ENCODE measurements at places on chromosomes 1 and 21. TPM values are rescaled to one million over a fixed set of nuclear protein-coding genes. Genes with fewer than 3 reads are reported as not detected.

DNA sequence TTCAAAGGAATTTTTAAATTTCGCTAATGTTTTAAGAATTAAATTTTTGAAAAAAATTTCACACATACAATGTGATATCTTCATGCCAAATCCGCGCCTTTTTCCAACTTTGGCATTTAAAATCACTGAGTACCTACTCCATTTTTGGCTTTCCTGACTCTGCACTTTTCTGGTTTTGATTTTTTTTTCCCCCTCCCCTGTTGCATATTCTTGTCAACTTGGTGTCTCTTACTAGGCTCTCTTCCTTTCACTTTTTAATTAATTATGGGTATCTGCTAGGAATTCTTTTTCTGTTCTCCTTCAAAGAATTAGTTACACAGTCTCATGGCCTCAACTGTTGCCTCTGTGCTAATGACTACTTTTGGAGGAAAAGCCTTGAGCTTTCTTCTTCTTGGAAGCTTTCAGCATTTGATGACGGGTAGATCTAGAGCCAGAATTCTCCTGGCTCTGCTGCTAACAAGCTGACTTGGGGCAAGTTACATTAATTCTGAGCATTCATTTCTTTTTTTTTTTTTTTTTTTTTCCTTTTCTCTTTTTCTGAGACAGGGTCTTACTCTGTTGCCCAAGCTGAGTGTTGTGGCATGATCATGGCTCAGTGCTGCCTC is 1.8 kb downstream of the AGL start:
- no peak for DNase-seq

DNA sequence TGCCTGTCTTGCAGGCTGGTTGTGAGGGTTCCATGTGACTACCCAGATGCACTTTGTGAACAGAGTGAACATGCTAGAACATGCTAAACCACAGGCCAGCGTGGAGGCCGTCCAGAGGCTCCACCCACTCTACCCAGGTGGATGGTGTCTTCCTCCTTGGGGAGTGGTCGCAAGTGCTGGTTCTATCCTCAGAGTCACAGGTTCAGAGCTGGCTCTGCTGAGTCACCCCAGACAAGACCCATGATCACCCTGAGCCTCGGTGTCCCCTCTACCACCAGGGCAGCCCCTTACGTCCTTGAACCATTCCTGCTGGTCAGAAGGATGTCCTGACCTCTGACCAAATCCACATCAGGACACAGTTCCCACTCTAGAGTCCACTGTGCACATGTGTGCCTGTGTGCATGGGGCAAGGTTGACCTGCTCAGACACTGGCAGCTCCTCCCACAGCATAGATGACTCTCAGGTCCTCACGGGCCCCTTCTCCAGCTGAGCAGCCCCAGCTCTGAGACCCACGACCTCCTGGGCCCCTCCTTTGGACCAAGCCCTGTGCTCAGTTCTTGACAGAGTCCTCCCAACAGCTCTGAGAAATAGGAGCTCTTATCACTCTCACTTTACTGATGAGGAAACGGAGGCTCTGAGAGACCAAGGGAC is 391.8 kb downstream of the MATN1 start:
- DNase-seq = no peak

GRCh38 chr1:245091818-245092637 is 62.8 kb upstream of the KIF26B start:
- no peak for DNase-seq

GRCh38 chr1:210231846-210232510 is 618 bp upstream of the SERTAD4 start:
- DNase-seq = no peak

GRCh38 chr1:235205687-235206086 is 44.6 kb upstream of the RBM34 start:
- DNase-seq = no peak

DNA sequence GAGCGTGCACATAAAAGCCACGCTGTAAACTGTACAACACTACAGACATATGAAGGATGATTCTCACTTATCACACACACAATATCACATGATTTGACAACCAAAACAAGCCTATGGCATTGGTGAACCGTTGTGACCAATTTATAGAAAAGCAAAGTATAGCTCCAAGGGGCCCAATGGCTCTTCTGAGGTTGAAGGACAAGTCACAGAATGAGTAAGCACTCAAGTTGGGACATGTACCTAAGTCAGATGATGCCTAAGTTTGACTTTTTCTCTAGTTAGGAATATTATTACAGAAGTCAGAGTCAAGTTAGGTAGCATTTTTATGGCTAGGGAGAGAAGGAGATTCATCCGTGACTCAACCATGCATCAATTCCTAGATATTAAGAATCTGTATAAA is 45.7 kb downstream of the PLPP3 start:
- DNase-seq = no peak

GRCh38 chr1:235455823-235456222 is 48.4 kb downstream of the B3GALNT2 start:
- DNase-seq = no peak

GRCh38 chr1:208198236-208198635 is 45.9 kb downstream of the PLXNA2 start:
- DNase-seq = no peak

DNA sequence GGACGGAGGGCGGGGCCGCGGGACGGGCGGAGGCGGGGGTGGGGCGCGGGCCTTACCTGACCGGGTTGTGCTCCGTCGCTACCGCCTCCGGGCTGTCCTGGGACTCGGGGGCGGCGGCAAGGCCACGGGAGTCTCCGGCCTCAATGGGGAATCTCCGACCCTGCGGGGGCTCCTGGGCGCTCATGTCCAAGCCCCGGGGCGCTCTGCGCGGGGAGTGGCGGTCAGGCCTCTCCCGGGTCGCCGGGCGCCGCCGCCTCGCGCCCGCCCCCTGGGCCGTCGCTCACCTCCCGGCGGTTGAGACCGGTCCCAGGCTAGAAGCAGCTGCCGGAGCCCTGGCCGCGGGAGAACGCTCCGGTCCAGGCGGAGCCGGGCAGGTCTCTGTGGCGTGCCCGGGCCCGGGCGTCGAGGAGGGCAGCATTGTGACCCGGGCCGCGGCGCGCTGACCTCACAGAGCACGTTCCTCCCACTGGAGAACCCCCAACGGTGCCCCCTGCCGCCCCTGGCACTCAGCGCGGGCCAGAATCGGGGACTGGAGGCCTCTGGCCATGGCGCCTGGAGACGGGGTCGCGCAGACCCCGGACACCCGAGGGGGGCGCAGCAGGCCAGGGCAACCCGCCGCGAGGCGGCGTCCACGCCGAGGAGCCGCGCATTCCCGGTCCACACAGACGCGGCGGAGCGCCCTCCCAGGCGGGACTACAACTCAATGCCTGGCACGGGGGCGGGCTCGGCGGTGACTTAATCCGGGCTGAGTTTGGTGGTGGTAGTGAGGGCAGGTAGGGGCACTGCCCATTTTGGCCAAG is 411 bp downstream of the FAM229A start:
- no peak for DNase-seq

GRCh38 chr1:225201447-225201846 is 226.4 kb downstream of the LBR start:
- DNase-seq = no peak

DNA sequence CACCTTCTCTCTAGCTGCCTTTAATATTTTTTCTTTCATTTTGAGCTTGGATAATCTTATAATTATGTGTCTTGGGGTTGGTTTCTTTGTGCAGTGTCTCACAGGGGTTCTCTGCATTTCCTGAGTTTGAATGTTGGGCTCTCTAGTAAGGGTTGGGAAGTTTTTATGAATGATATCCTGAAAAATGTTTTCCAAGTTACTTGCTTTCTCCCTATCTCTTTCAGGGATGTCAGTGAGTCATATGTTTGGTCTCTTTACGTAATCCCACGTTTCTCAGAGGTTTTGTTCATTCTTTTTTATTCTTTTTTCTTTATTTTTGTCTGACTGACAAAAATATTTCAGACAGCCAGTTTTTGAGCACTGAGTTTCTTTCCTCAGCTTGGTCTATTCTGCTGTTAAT is 55.4 kb upstream of the CCDC190 start:
- no peak for DNase-seq

DNA sequence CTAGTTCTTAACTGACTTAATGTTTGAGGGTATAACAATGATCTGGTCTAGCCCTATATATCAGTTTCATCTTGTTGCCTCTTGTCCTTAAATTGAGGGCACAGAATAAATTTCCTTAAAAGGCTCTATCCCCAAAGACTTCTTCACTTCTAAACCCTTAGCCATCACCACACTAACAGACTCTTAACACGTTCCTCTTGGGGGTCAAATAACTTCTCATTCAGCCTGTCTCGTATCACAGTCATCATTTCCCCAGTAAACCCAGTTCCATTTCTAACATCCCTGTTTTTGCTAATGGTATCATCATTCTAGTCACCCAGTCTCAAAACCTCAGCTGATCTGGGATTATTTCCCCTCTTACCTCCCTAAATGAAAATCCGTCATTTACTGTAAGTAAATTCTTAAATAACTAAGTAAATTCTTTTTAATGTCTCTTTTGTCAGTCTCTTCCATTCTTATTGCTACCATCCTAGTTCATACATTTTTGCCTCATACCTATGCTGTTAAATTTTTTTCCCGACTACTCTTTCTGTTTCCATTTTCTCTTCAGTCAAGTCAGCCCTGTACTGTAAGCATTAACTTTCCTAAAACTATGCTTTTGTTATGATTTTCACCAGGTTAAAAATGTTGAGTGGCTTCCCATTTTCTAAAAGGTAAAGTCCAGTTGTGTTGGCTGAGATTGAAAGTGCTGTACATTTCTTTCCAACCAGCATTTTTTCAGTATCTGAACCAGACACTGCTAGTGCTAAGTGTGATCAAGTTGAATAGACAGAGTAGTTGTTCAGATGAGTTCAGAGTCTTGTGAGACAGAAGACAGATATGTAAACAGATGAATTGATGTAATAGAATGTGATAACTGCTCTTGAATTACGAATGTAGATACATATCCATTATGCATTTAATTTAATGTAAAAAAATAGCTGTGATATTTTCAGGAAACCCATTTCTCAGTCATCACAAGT is 6.9 kb downstream of the CTTNBP2NL start:
- DNase-seq = no peak

DNA sequence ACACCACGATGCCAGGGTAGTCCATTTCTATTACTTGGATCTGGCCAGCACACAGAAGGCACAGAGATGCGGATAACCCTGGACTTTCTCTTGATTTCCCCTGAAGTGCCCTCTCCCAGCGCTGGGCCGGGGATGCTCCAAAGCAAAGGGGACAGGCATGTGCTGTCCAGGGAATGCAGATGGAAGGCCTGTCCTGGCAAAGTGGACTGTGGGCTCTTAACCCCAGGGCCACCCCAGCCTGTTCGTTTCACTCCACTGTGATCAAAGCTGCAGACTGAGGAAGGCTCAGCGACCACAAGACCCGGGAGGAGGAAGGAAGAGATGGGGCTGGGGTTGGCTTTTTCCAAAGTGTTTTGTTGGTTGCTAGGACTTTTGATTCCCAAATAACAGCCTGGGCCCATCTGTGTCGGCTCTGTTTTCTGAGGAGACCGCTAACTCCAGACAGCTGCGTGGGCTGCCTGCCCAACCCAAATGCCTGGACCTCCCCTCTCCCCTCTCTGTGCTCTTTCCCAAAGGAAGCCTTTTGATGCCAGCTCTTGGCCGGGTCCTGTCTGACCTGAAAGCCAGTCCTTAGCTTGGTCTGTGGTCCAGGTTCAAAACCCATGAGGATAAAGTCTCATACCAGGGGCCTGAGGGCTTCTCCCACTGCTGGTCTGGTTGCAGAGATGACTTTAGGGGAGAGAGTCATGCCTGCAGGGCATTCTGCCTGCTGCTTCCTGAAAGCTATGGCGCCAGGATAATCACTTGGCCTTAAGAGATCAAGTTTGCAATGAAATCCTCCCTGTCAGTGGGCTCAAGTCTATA is 119.6 kb upstream of the CD34 start:
- no peak for DNase-seq

GRCh38 chr1:187570166-187570565 is 741.4 kb downstream of the PLA2G4A start:
- no peak for DNase-seq

GRCh38 chr1:15218287-15219279 is 28.4 kb upstream of the FHAD1 start:
- DNase-seq = no peak

DNA sequence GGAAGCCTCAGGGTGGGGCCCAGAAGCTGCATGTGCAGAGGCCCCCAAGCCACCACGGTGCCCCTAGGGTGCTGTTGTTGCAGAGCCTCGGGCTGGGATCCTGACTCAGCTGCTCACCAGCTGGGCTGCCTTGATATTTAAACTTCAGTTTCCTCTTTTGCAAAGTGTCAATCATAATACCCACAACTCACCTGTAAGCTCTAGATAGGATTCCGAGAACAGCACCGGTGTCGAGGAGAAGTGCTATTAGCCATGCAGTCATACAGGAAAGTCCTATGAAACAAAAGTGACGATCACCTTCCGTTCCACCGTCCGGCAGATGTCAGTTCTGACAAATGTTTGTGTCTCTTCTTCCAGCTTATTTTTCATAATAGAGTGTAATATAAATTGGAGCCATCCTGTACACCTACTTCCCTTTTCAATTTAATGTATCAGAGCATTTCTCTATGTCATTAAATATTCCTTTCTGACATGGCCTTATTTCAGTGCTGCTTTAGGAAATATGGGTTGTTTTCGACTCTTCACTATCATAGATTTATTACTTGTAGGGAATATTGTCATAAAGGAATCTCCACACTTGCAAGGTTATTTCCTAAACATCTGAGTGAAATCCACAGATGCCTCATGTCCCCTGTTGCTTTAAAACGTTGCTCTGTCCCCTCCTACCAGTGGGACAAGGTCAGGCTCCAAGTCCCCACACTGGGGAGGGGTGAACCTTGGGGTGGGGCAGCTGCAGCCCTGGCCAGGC is 100.8 kb downstream of the SIK1 start:
- no peak for DNase-seq

Gene ERRFI1
- total RNA-seq = 23.3 TPM

Gene SYPL2
- not detected for total RNA-seq

Gene TRIM58
- total RNA-seq = not detected

Gene CITED4
- 20.9 TPM for total RNA-seq

Gene TMEM39B
- total RNA-seq = 4.9 TPM

Gene LYPD8
- total RNA-seq = not detected

Gene CD1E
- total RNA-seq = 5.7 TPM

Measured in esophagus squamous epithelium (tissue), 5 donors.